ENCODE measurements at places on chromosomes 11 and 22.

GRCh38 chr22:22865311-22866072, 22.1 kb upstream of the IGLL5 start:
- peak overlapping the region; percentile 84 for H3K27ac ChIP-seq
- H3K4me3 ChIP-seq, result peak overlapping the region; percentile 48
- no peaks in the 10 kb centered on the region for H3K36me3 ChIP-seq
- peak; percentile 33 for DNase-seq
- H3K27me3 ChIP-seq, result no peaks in the 10 kb centered on the region

DNA sequence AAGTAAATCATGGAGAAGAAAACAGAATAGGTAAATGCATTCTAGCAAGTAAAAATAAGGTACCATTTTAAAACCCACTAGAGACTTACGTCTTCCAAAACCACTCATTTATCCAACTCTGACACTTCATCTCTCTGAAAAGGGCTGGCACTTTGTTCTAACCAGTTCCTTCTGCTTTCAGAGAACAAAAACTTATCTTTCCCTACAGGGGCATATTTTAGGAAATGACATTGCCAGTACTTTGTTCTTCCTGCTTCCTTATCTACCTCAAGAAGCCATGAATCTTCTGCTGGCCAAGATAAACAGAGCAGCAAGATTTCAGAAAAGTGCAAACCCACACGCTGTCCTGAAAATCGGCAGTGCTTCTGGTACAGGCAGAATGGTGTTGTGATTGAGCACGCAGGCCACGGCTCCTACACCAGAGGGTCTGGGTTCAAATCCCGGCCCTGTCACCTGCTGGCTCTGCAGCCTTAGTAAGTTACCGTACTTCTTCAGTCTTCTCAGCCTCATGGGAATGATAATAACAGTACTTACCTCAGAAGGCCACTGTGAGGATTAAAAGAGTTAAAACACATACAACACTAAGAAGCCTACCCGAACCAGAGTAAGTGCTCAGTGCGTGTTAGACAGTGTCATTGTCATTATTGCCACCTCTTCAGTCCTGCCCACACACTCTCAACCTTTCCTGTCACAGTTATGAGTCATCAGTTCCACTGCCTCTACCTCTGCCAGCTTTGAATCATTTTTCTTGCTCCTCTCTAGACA, 11.0 kb downstream of the MPZL3 start:
- H3K27me3 ChIP-seq, result no peaks in the 10 kb centered on the region
- H3K4me3 ChIP-seq, result peak overlapping the region; percentile 74
- DNase-seq, result peak; percentile 79
- H3K27ac ChIP-seq, result peak overlapping the region; percentile 85
- H3K36me3 ChIP-seq, result peaks cover 9% of the 10 kb centered on the region
- peaks cover 68% of the 10 kb centered on the region for H3K4me1 ChIP-seq

- peak overlapping the region; percentile 43 for H3K27ac ChIP-seq
- DNase-seq, result no peak
Measured at GRCh38 chr11:114259124-114259526, 37.1 kb upstream of the NNMT start.

DNA sequence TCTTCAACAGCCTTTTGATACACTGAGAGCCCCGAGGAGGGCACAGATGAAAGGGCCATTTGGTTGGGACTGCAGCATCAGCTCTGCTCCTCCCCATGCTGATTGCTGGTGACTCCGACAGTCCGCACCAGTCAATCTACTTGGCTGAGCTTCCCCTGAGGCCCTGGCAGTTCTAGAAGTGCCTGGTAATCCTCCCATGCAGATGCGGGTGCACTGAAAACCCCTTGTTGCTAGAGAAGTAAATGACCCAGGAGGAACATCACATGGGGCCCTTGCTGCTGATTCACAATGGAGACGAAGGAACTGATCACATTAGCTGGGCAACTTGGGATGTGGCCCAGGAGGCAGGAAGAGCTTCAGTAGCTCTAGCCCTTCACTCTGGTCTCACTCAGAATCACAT, 35.2 kb upstream of the RIC3 start:
- DNase-seq, result no peak
- H3K4me3 ChIP-seq, result no peak overlapping the region
- H3K27me3 ChIP-seq, result peaks cover 16% of the 10 kb centered on the region
- H3K4me1 ChIP-seq, result peaks cover 5% of the 10 kb centered on the region

- no peaks in the 10 kb centered on the region for H3K4me1 ChIP-seq
- DNase-seq, result no peak
- no peak overlapping the region for H3K4me3 ChIP-seq
- H3K36me3 ChIP-seq, result no peaks in the 10 kb centered on the region
- H3K27me3 ChIP-seq, result peaks cover 4% of the 10 kb centered on the region
- H3K27ac ChIP-seq, result no peak overlapping the region
Measured at GRCh38 chr11:35905646-35906276, 38.1 kb upstream of the LDLRAD3 start.

GRCh38 chr11:77375107-77375506, 73.6 kb upstream of the GDPD4 start:
- peaks cover 37% of the 10 kb centered on the region for H3K36me3 ChIP-seq
- H3K27ac ChIP-seq, result no peak overlapping the region
- no peaks in the 10 kb centered on the region for H3K27me3 ChIP-seq
- H3K4me1 ChIP-seq, result no peaks in the 10 kb centered on the region

GRCh38 chr11:70246196-70246595, 24.3 kb upstream of the PPFIA1 start:
- no peak overlapping the region for H3K4me3 ChIP-seq
- H3K4me1 ChIP-seq, result no peaks in the 10 kb centered on the region
- H3K27ac ChIP-seq, result no peak overlapping the region
- no peaks in the 10 kb centered on the region for H3K36me3 ChIP-seq

- no peaks in the 10 kb centered on the region for H3K36me3 ChIP-seq
- no peaks in the 10 kb centered on the region for H3K27me3 ChIP-seq
- no peaks in the 10 kb centered on the region for H3K4me1 ChIP-seq
- H3K27ac ChIP-seq, result no peak overlapping the region
- H3K4me3 ChIP-seq, result no peak overlapping the region
Measured at GRCh38 chr22:23398701-23399366, 181.3 kb downstream of the IGLL1 start.

DNA sequence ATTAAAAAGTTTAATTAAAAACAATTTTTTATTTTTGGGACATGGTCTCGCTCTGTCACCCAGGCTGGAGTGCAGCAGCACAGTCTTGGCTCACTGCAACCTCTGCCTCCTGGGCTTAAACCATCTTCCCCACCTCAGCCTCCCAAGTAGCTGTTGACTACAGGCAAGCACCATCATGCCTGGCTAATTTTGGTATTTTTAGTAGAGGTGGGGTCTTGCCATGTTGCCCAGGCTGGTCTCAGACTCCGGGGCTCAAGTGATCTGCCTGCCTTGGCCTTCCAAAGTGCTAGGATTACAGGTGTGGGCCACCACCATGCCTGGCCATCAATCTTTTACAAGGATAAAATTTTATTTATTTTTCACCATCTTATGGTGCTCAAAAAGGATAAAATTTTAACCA, 43.3 kb upstream of the PHOX2A start:
- H3K27ac ChIP-seq, result no peak overlapping the region
- H3K36me3 ChIP-seq, result peaks cover 3% of the 10 kb centered on the region
- DNase-seq, result no peak
- no peaks in the 10 kb centered on the region for H3K4me1 ChIP-seq
- peaks cover 2% of the 10 kb centered on the region for H3K27me3 ChIP-seq

GRCh38 chr11:10909141-10909883, 51.5 kb upstream of the ZBED5 start:
- H3K27me3 ChIP-seq, result peaks cover 9% of the 10 kb centered on the region
- no peak overlapping the region for H3K27ac ChIP-seq
- no peak overlapping the region for H3K4me3 ChIP-seq
- no peaks in the 10 kb centered on the region for H3K36me3 ChIP-seq

DNA sequence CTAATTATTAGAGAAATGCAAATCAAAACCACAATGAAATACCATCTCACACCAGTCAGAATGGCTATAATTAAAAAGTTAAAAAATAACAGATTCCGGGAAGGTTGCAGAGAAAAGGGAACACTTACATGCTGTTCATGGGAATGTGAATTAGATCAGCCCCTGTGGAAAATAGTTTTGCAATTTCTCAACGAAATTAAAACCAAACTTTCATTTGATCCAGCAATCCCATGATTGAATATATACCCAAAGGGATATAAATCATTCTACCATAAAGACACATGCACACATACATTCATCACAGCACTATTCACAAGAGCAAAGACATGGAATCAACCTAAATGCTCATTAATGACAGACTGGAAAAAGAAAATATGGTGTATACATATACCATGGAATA, 32.5 kb downstream of the NOX4 start:
- H3K4me1 ChIP-seq, result no peaks in the 10 kb centered on the region
- no peak overlapping the region for H3K4me3 ChIP-seq
- peaks cover 2% of the 10 kb centered on the region for H3K27me3 ChIP-seq
- H3K36me3 ChIP-seq, result no peaks in the 10 kb centered on the region
- DNase-seq, result no peak

DNA sequence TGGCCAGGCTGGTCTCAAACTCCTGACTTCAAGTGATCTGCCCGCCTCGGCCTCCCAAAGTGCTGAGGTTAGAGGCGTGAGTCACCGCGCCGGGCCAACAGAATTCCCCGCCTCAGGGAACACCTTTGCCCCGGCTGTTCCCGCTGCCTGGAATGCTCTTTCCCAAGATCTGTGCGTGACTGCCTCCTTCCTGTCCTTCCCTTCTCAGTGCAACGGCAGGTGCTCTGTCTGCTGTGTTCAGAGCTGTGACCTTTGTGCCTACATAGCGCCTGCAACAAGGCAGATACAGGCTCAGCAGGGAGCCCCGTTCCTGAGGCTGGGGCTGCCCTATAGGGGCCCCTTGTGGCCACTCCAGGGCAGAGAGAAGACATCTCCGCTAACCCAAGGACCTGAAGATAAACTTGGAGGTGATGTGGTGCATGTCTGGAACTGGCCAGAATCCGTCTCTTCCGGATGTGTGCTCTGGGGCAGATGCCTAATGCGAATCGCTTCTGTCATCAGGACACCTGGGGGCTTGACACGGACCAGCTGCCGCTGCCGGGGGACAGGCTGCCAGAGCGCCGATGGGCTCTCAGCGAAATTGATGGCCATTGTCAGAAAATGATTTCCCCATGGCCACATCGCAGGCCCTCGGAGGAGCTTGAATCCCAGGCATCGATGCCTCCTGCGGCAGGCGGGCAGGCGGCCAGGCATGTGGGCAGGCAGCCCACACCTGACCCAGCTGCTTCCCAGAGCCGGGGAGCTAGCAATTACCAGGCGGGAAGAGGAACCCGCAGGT, 43.5 kb upstream of the TCF20 start:
- peaks cover 6% of the 10 kb centered on the region for H3K4me1 ChIP-seq
- H3K36me3 ChIP-seq, result no peaks in the 10 kb centered on the region
- DNase-seq, result peak; percentile 28

- H3K4me1 ChIP-seq, result no peaks in the 10 kb centered on the region
- H3K27me3 ChIP-seq, result peaks cover 4% of the 10 kb centered on the region
- H3K27ac ChIP-seq, result no peak overlapping the region
- H3K36me3 ChIP-seq, result no peaks in the 10 kb centered on the region
- no peak for DNase-seq
- H3K4me3 ChIP-seq, result no peak overlapping the region
Measured at GRCh38 chr11:77197626-77198320, 69.7 kb downstream of the MYO7A start.

GRCh38 chr11:17496406-17496805, 19.8 kb upstream of the ABCC8 start:
- no peaks in the 10 kb centered on the region for H3K4me1 ChIP-seq
- H3K27ac ChIP-seq, result no peak overlapping the region
- H3K4me3 ChIP-seq, result no peak overlapping the region
- H3K36me3 ChIP-seq, result no peaks in the 10 kb centered on the region
- DNase-seq, result no peak

- no peaks in the 10 kb centered on the region for H3K4me1 ChIP-seq
- H3K36me3 ChIP-seq, result peaks cover 6% of the 10 kb centered on the region
- H3K27me3 ChIP-seq, result no peaks in the 10 kb centered on the region
- H3K4me3 ChIP-seq, result no peak overlapping the region
Measured at GRCh38 chr11:121667836-121668235, 215.1 kb upstream of the SORL1-AS1 start.

DNA sequence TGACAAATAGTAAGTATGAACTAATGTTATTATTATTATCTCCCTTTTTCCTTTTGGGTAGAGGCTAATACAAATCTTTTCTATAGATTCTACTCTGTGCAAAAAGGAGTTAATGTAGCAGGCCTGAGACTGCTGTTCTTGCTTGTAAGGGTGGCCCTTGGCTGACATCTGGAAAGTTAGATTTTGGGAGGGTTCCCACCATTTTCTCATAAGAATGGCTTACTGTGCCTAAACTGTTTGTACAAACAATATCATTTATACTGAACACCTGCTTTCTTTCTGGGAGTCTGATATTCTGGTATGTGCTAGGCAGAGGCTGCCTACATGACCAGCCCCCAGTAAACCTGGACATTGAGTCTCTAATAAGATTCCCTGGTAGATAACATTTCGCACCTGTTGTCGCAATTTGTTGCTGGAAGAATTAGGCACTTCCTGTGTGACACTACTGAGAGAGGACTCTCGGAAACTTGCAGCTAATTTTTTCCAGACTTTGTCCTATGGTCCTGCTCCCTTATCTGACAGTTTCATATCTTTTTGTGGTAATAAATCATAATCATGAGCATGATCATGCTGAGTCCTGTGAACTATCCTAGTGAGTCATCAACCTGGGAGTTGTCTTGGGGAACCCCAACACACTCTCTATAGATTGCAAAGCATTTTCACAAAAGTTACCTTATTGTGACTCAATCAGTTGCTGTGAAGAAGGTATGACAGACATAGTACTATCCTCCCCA, 257.7 kb upstream of the CCDC90B start:
- H3K27ac ChIP-seq, result no peak overlapping the region
- no peak overlapping the region for H3K4me3 ChIP-seq
- H3K36me3 ChIP-seq, result no peaks in the 10 kb centered on the region
- no peaks in the 10 kb centered on the region for H3K4me1 ChIP-seq

- no peak overlapping the region for H3K4me3 ChIP-seq
- no peaks in the 10 kb centered on the region for H3K36me3 ChIP-seq
- peaks cover 3% of the 10 kb centered on the region for H3K27me3 ChIP-seq
- H3K4me1 ChIP-seq, result no peaks in the 10 kb centered on the region
Measured at GRCh38 chr11:110356762-110357671, 60.6 kb upstream of the RDX start.

DNA sequence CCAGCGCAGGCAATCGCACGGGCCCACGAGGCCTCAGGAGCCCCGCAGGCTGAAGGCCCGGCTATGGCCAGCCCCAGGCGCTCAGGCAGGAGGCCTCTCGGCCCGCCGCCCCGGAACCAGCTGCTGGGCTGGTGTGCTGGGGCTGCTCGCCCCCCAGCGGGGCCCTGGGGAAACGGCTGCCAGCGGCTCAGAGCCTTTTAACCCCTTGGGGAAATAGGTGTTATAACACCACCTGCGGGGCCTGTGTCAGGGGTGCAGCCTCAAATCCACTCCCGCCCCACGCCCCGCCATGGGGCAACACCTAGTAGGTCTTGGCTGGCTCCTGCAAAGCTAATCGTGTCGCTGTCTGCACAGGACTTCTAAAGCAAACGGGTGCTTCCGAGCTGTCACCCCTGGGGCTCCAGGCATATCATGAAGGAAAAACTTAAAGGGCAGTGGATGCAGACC, 237.4 kb downstream of the TTC28 start:
- H3K4me1 ChIP-seq, result peaks cover 30% of the 10 kb centered on the region
- H3K4me3 ChIP-seq, result peak overlapping the region; percentile 89
- DNase-seq, result peak; percentile 54
- peak overlapping the region; percentile 25 for H3K27ac ChIP-seq
